ENCODE measurements at places on chromosomes 1 and 21.

GRCh38 chr1:204802401-204803175, 68.1 kb upstream of the NFASC start:
- no peak for DNase-seq

GRCh38 chr1:230849451-230850224, 18.7 kb downstream of the C1orf198 start:
- DNase-seq = no peak

DNA sequence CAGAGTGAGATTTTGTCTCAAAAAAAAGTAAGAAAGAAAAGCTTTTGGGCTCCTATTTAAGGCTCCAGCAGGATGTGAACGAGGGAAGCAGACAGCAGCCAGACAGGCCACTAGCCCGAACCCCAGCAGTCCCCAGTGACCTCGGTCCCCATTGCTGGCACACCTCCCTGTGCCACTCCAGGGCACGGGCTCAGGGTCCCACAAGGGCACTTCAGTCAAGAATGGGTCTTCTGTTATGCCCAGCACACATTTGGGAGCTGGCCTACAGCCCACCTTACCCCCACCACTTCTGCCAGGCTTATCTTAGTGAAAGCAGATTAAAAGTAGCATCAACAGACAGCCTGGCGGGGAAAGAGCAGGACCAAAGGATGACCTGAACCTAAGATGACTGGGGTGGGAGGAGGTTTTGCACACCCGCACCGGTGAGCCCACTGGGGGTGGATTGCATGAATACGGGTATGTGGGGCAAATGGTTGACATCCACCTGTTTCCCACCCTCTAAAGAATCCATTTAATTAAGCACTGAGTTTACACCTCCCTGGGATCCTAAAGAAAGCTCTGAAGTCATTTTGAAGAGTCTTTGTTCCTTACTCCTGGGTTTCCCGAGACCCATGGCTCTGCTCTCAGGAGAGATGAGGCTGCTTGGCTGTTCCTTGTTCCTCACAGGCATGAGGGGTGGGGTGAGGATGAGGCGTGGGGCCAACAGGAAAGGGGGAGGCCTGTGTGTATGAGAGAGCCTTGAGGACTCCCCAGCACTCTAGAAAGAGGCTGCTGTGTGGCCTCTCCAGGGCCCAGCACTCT, 4.7 kb downstream of the CHI3L1 start:
- DNase-seq = peak; percentile 54

DNA sequence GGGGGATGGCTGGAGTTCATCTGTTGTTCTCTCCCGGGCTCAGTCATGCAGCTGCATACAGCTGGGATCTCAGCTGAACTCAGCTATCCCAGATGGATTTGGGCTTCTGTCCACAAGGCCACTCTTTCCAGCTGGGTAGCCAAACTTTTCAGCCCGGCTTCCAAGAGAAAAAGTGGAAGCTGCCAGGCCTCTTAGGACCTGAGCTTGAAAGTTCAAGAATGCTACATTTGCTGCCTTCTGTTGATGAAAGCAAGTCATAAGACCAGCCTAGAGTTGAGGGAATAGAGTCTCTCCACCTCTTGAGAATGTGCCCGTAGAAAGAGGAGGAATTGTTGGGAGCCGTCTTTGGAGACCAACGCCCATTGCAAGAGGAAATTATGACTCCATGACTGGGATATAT, 95.3 kb downstream of the C1orf21 start:
- peak; percentile 75 for DNase-seq

DNA sequence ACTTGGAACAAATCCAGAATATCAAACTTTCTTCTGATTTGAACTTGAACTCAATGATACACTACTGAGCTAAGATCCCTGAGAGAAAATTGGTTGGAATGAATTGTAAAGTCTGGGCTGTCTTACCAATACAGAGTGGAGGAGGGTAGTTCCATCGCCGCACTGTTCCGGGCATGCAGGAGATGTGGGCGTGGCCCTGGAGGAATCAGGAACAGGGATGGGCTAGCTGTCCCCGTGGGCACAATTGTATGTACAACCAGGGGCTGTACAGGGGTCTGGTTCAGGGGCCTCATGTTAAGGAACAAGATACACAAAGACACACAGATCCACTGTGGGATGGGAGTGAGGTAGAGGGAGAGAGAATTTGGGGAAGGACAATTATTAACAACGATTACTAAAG, 144.3 kb downstream of the ZSCAN20 start:
- no peak for DNase-seq

- no peak for DNase-seq
These were observed 72.8 kb downstream of the ETS2 start for GRCh38 chr21:38878379-38879179.

DNA sequence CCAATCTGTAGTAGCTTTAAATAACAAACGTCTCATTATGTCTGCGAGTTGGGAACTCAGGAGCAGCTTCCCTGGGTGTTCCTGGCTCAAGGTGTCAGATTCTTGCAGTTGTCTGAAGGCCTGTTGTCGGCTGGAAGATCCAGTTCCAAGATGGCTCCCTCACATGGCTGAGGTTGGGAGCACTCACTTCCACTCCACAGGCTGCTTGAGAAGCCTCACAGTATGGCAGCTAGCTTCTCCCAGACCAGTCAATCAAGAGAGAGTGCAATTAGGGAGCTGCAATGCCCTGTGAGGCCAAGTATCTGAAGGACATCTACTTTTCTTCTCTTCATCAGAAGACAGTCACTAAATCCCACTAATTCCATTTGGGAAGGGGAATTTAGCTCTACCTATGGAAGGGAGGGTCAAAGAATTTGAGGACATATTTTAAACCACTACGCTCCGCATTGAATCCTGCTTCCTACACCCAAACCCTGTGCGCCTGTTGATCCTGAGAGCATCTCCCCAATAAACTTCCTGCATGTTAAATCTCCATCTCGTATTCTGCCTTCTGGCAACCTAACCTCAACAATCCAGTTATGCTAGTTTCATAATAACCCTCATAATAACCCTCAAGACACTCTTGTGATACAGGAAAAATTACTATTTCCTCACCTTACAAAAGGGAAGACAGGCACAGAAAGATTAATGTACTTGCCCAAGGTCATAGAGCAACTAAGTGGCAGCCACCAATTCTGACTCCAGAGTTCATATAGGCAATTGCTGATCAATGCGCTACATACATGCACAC, 3.6 kb upstream of the VPS26C start:
- DNase-seq = no peak

- no peak for DNase-seq
These were observed 47.8 kb upstream of the RGS5 start for GRCh38 chr1:163250382-163250974.

DNA sequence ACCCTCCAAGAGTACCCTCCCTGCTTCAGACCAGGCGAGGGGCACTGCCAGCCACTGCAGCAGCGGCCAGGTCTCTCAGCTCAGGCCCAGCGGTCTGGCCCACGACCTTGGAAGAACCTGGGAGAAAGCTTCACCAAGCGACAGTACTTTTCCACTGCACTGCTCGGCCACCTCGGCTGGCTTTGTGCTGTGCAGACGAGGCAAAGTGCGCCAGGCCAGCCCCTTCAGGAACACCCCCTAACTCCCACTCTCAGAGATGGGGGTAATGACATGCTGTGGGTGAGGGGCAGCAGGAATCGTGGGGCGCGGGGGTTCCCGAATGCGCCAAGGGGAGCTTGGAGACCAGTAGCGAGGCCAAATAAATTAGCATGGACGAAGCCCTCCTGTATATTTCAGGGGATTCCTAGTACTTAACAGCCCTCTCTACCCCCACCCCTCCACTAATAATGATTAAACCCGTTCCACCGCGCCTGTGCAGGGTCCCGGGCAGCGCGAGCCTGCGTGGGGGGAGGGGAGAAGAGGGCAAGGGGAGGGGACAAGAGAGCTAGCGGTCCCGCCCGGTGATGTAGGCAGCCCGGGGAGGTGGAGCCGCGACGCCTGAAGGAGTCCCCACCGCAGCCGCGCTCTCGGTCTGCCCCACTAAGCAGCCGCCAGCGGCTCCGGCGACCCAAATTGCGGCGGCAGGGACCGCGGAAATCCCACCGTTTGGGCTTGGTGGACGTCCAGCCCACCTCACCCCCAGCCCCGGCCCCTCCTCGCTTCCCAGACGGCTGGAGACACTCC, at the start of gene FAM43B:
FAM43B (plus strand) TSS at position 629 of the 783 bp plus-strand sequence. CDS start 401 bp downstream, outside the sequence.
- peak; percentile 69 for DNase-seq

All from suprapubic skin (tissue), 4 donors.